ENCODE measurements at places on chromosomes 1 and 21. TPM values are rescaled to one million over a fixed set of nuclear protein-coding genes. Genes with fewer than 3 reads are reported as not detected.

- no peak for DNase-seq
Observed at GRCh38 chr1:214550857-214551435, 456 bp downstream of the PTPN14 start.

The KIF17 gene
- total RNA-seq, result 9.9 TPM

DNA sequence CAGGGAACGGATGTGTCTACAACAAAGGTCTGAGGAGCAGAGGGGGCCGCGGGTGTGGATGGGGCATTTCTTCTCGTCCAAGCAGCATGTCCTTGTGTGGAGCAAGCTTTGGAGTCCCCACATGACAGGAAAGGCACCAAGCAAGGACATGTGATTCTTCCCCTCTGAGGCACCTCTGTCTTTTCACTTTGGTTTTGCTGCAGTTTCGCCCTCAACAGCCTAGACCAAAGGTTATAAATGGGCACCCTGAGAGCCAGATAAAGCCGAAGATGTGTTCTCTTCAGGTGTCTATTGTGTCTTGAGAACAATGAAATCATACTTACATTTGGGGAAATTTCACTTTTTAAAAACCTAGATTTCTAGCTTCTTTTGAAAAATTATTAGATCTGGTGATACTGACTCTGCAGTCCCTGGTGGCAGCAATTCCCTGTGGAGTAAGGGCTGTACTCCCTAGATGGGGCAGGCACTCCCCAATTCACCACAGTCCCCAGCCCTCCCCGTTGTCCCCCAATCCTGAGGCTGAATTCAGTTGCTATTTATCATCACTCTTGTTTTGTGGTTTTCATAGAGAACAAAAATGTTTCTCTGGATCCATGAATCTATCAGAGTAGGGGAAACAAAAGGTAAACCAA, 28.8 kb upstream of the IKBKE start:
- no peak for DNase-seq

- no peak for DNase-seq
Observed at GRCh38 chr1:53685272-53686051, 53.5 kb downstream of the GLIS1 start.

DNA sequence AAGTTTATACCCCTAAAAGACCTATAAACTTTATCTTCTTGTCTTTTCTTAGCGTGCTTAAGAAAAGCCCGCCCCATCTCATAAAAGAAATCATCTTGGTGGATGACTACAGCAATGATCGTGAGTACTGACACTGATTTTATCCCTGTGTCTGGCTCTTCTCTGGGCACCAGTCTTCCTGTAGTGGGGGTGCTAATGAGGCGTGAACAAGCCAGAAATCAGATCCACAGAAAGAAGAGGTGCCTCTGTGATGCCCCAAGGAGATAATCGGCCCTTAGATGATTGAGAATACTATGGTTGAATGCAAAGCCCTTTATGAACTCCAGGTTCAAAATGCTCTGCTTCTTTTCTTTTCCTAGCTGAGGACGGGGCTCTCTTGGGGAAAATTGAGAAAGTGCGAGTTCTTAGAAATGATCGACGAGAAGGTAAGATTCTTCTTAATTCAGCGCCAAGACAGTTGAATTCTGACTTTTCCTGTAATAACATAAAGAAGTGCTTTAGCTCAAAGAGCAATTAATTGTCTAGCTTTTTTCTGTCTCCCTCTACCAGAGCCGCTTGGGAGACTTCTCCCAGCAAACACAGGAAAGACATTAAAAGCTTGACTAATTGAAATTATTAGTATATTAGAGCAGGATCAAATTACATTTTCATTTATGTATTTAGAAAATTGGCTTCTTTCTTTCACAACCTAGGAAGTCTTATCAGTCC, 169.4 kb downstream of the GALNT2 start:
- DNase-seq, result no peak

The INSRR gene
- total RNA-seq, result not detected

DNA sequence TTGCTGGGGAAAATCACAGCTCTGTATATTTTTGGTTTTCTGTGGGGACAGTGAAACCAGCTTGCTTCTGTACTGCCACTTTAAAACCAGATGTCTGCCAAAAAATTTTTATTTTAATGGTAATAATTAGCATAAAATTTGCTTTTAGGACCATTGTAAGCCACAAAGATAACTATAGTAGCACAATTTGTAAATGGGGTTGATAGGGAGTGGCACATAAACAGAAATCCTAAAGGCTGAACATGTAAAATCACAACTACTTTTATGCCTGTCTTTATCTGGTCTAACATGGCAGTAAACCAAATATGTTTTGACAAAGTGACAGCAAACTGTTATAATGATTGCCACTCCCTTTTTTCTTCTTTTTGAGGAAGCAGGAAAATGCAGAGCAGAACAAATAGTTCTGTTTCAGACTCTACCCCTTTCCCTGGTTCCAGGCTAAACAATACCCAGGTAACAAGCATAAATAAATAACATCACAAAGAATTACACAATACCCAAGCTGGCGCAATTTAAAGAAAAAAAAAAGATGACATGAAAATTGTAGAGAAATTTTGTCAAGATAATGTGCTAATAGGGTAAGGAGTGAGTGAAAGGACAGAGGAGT, 24.0 kb upstream of the CCDC181 start:
- DNase-seq, result no peak

The PLA2G2C gene
- total RNA-seq, result not detected

The CD1D gene
- 0.92 TPM for total RNA-seq

GRCh38 chr1:177912991-177913390, 56.9 kb downstream of the SEC16B start:
- DNase-seq, result no peak

The NR5A2 gene
- total RNA-seq, result 11.7 TPM

The SELE gene
- total RNA-seq, result not detected

The TEDDM1 gene
- not detected for total RNA-seq

The TNN gene
- total RNA-seq, result 0.31 TPM

- DNase-seq, result no peak
Observed at GRCh38 chr1:61585714-61586113, 139.2 kb downstream of the TM2D1 start.

The CRABP2 gene
- 119 TPM for total RNA-seq

- DNase-seq, result no peak
Observed at GRCh38 chr1:174022976-174023277, 770 bp upstream of the RC3H1 start.

The BTF3L4 gene
- 98.3 TPM for total RNA-seq

- peak; percentile 37 for DNase-seq
Observed at GRCh38 chr1:29821605-29822004, 585.3 kb downstream of the PTPRU start.

- DNase-seq, result no peak
Observed at GRCh38 chr1:56229186-56229585, 350.2 kb downstream of the PLPP3 start.

The MNDA gene
- total RNA-seq, result not detected

GRCh38 chr1:6905331-6905730, 120.1 kb downstream of the CAMTA1 start:
- no peak for DNase-seq

GRCh38 chr1:225422795-225423517, 4.9 kb downstream of the LBR start:
- DNase-seq, result no peak

GRCh38 chr1:19418503-19418971, 66.8 kb downstream of the CAPZB start:
- DNase-seq, result no peak

DNA sequence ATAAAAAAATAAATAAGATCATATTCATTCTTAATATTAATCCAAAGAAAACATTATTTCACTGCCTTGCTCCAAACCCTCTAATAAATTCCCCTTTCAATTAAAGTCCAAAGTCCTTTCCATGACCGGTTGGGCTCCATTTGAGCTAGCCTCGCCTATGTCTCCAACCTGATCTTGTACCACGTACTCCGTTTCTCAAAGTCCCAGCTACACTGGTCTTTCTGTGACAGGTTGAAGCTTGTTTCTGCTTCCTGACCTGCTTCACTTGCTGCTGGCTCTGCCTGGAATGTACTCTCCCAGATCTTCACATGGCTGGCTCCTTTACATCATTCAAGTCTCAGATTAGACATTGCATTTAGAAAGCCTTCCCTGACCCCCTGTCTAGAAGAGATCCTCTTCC, 16.4 kb downstream of the RPL5 start:
- no peak for DNase-seq

The CD34 gene
- 0.39 TPM for total RNA-seq

The PLA2G4A gene
- 1.8 TPM for total RNA-seq

DNA sequence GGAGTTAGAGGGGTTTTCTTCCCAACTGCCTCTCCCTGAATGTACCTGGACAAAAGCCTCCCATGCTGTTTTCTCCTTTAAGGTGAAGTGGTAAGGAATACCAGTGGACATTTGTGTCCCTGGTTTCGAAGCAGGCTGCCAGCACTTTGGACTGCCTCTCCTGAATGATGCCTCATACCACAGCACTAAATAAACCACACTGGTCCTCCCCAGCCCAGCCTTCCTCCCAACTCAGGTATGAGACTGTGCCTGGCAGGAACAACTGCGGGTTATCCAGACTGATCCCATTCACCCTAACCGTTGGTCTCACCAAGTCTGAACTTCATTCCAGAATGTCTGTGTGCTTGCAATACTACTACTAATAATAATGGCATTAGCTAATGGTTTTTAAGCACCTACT, 9.3 kb downstream of the COQ8A start:
- DNase-seq, result no peak

DNA sequence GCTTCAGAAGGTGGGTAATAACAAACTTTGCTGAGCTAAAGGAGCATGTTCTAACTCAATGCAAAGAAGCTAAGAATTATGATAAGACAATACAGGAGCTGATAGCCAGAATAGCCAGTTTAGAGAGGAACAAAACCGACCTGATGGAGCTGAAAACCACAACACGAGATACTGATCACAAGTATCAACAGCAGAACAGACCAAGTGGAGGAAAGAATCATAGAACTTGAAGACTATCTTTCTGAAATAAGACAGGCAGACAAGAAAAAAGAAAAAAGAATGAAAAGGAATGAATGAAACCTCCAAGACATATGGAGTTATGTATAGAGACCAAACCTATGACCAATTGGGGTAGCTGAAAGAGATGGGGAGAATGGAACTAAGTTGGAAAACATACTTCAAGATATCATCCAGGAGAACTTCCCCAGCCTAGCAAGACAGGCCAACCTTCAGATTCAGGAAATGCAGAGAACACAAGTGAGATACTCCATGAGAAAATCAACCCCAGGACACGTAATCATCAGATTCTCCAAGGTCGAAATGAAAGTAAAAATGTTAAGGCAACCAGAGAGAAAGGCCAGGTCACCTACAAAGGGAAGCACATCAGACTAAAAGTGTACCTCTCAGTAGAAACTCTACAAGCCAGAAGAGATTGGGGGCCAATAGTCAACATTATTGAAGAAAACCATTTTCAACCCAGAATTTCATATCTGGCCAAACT, 20.5 kb downstream of the CD84 start:
- no peak for DNase-seq

The RGS8 gene
- 0.13 TPM for total RNA-seq

The TOMM20 gene
- total RNA-seq, result 151 TPM
